ENCODE measurements at places on chromosomes 7 and 10.

- DNase-seq, result peak; percentile 77
Observed at GRCh38 chr7:116210345-116211005, at the start of gene TES. Gene TES, plus strand, starts transcription at chr7:116210539. Its CDS starts 169 bp downstream, at chr7:116210708.

GRCh38 chr7:23712368-23713284 lies 2.6 kb downstream of the STK31 start:
- peak; percentile 52 for DNase-seq

DNA sequence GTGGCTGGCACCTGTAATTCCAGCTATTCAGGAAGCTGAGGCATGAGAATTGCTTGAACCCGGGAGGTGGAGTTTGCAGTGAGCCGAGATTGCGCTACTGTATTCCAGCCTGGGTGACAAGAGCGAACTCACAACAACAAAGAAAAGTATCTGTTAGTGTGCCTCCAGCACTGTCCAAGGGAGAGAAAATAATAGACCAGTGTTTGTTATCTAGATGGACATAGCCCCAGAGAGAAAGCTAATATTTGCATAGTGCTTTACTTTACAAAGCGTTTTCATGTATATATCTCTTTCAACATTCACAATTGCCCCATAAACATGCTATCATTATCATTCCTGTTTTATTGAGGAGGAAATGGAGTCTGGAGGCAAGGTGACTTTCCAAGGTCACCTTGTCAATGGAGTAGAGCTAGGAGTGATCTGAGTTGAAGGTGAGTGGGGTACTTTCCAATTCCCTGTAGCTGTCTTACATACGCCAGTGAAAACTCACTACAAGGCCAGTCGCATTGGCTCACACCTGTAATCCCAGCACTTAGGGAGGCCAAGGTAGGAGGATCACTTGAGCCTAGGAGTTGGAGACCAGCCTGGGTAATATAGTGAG lies 49.7 kb upstream of the KIF5B start:
- DNase-seq, result no peak

DNA sequence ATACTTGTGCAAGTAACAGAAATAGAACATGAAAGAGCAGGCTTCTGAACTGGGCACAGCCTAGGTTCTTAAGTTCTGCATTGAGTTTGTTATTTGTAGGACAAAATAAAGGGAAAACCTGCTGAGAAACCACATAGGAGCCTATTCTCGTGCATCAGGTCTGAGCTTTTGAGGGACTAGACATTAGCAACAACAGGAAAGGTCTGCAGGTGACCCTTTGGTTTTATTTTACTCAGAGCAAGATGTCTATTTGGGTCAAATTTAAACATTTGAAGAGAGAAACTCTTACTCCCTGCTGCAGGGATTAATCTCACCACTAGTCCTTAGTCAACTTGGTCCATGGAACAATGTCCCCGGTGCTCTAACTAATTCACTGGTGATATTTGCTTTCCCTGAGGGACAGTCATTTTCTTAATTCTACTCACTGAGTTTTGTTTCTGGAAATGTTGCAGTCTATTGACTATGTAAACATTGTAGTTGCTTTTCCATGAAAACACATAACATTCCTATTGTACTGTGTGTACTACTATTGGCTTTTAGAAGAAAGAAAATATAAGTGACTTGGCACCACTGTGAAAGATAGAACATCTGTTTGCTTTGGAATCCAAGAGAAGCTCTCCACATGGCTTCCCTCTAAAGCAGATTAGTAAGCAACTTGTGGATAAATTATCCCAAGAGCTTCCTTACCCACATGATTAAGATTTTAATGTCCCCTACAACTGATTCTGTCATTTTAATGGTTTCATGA lies 108.2 kb downstream of the CHRM2 start:
- no peak for DNase-seq

- no peak for DNase-seq
Observed at GRCh38 chr7:155353256-155353897, 55.7 kb downstream of the INSIG1 start.

DNA sequence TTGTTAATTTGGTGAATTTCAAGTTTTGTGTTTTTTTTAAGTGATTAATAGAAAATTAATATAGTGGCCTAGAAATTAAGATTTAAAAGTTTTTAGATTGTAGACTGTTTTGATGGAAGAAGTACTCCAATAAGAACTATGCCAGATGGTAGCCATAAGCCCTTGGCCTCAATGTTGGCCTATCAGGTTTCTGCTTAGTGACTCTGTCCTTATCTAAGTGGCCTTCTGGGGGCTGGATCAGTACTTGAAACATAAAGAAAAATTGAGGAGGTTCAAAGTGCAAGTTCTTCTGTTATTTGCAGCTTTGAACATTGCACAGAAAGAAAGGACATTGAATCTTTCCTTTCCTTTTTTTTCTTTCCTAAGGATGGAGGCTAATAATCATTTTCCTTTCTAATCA lies 9.9 kb downstream of the CCDC126 start:
- no peak for DNase-seq

DNA sequence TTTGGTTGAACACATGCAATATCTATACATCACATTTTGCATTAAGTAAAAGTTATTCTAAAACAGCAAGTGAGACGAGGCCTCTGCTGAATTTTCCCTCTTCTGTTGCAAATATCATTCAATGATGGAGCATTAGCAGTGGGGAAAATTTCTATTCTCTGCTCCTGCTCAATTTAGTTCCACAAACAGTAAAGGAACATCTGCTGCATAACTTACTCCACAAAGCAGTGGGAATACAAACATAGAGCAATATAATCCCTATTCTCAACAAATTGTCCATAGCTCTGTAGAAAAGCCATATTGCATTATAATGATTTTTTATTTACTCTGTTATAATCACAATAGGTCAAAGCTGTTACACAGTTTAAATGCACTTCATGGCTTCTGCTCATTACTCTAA lies 5.9 kb downstream of the AGR3 start:
- no peak for DNase-seq

GRCh38 chr7:85186083-85186520 lies 754 bp downstream of the SEMA3D start:
- no peak for DNase-seq

GRCh38 chr10:116756277-116756676 lies 13.9 kb upstream of the HSPA12A start:
- DNase-seq, result no peak

- no peak for DNase-seq
Observed at GRCh38 chr10:113620511-113620910, 43.3 kb downstream of the NRAP start.

- DNase-seq, result no peak
Observed at GRCh38 chr10:70690589-70690988, 18.3 kb downstream of the ADAMTS14 start.

DNA sequence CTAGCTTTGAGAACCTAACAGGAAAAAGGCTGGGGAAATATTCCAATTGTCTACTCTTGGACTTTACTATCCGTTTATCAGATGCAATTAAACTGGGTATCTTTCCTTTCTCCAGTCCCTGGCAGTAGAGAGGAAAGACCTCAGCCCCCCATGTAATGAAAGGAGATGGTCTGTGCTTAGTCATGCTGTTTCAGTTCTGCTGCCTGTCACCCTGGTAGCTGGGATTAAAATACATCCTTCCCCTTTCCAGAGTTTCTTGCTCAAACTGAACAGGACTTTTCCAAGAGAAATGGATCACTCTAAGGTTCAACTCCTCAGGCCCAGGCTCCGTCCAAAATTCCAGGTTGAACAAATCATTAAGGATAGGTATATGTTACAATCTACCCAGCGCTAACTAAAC lies 202.9 kb downstream of the PTEN start:
- DNase-seq, result no peak

GRCh38 chr7:1742555-1743303 lies 72.7 kb downstream of the ELFN1 start:
- peak; percentile 37 for DNase-seq

DNA sequence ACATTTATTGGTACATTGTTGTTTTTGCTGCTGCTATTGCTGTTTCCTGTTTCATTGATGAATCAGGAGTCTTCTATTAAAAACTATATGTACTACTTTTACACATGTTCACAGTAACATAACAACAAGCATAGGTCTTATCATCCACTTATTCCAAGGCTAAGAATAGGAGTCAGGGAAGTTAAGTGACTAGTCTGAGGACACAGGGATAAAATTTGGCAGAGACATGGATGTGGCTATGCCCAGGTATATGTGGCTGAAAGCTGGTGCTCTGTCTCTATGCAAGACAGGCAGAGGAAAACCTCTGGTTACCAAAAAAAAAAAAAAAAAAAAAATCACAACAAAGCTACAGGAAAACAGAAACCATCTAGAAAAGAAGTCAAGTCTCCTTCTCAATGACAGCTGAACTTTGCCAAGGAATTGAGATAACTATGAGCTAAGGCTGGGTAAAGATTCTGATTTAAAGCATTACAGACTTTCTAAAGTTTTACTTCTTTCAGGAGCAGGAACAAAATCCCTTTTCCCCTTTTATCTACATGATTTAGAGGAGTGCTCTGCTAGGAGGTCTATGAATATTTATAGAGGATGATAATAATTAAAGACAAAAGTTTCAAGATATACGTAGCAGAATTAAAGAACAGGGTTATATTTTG lies 70.0 kb downstream of the GPR141 start:
- no peak for DNase-seq
